ENCODE measurements at places on chromosomes 4 and X.

GRCh38 chr4:183783991-183784553 is 121.0 kb upstream of the STOX2 start:
- H3K4me3 ChIP-seq: no peak overlapping the region
- no peaks in the 10 kb centered on the region for H3K27me3 ChIP-seq
- H3K27ac ChIP-seq: no peak overlapping the region
- H3K4me1 ChIP-seq: no peaks in the 10 kb centered on the region
- DNase-seq: no peak

DNA sequence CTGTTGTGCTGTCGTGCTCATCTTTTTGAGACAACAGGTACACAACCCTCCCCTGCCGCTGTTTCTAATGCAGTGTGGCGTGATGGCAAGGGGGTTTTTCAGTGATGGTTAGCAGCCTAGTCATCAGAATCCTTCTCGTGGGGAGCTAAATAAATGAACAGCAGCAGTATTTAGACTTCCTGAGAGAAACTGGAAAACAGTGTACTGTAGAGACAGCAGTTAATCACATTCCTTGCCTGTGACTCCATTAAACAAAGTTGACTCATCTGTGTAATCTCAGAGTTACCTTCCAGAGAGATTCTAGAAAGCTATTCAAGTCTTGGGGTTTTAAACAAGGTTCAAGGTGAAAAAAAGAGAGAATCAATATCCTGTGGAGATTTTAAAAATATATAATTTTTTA is 1753.2 kb upstream of the PCDH7 start:
- H3K4me1 ChIP-seq: no peaks in the 10 kb centered on the region
- DNase-seq: no peak
- no peaks in the 10 kb centered on the region for H3K27me3 ChIP-seq
- no peak overlapping the region for H3K4me3 ChIP-seq
- no peaks in the 10 kb centered on the region for H3K36me3 ChIP-seq

DNA sequence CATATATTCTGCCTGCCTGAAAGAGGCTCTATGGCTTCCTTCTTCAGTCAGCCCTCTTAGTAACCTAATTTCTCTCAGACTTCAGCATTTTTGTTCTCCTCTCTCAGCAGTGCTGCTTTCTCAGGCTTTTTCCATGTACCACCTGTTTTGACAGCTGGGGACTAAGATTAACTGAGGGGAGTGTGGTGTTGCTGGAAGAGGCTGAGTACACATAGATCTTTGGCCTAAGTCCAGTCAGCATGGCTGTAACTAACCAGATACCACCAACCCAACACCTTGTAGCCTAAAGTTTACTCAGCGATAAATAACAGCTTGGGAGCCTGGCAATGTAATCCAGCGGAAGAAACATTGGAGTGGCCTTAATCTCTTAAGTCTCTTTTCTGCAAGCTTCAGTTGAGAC is 85.5 kb downstream of the RTL3 start:
- no peak overlapping the region for H3K4me3 ChIP-seq
- no peak for DNase-seq
- no peaks in the 10 kb centered on the region for H3K4me1 ChIP-seq
- H3K27me3 ChIP-seq: no peaks in the 10 kb centered on the region
- H3K36me3 ChIP-seq: no peaks in the 10 kb centered on the region

DNA sequence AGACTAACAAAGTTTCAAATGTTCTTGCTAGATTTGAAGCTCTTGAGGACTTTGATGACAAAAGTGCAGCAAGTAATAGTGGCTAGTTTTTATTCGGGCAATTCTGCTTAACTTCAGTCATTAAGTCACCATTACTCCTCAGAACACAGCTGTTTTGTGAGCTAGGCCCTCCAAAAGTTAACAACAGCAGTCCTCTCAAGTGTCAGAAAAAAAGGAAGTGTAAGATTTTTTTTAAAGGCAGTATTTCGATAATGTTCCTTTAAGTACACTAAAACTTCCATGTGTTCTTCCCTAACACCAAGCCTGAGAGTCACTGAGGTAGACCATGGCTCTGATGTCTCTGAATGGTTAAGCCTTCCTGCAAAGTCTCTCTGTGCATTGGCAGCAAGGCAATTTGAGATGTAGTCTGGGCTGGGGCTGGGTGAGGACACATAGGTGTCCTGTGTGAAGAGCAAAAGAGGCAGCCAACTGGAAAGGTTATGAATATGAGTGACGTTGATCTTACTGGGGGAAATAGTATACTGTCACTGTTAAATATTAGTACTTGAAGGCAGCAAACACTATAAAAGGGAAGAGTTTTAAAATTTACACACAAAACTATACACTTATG is 174.0 kb upstream of the MAP3K15 start:
- H3K27ac ChIP-seq: no peak overlapping the region
- H3K36me3 ChIP-seq: no peaks in the 10 kb centered on the region
- H3K4me3 ChIP-seq: no peak overlapping the region
- no peak for DNase-seq

- no peak overlapping the region for H3K27ac ChIP-seq
- H3K36me3 ChIP-seq: no peaks in the 10 kb centered on the region
Observed at GRCh38 chrX:13195340-13195739, 124.5 kb downstream of the ATXN3L start.

GRCh38 chrX:68252664-68253063 is 180.6 kb downstream of the OPHN1 start:
- no peak overlapping the region for H3K4me3 ChIP-seq
- H3K4me1 ChIP-seq: peaks cover 5% of the 10 kb centered on the region
- DNase-seq: no peak
- no peaks in the 10 kb centered on the region for H3K27me3 ChIP-seq
- H3K36me3 ChIP-seq: no peaks in the 10 kb centered on the region

GRCh38 chrX:17549107-17549651 is 174.2 kb downstream of the NHS start:
- DNase-seq: no peak
- H3K27me3 ChIP-seq: no peaks in the 10 kb centered on the region
- no peaks in the 10 kb centered on the region for H3K36me3 ChIP-seq
- no peak overlapping the region for H3K4me3 ChIP-seq

DNA sequence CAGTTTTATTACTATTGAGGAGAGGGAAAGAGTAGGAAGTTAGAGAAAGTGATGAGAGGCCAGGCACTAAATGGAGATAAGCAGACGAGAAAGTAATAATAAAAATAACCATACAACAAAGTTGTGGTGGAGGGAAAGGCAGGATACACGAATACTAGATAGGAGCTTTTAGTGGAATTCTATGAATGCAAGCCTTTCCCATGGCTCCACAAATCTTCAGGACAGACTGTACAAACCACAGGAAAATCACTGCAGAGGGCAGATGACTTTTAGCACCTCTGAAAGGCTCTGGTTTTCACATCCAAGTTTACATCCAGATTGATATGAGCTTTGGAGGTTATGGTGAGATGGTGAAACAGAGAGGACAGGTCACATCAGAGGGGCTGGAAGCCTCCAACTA is 41.5 kb downstream of the TNIP3 start:
- no peak for DNase-seq
- no peaks in the 10 kb centered on the region for H3K27me3 ChIP-seq
- H3K36me3 ChIP-seq: no peaks in the 10 kb centered on the region
- no peak overlapping the region for H3K27ac ChIP-seq
- H3K4me3 ChIP-seq: no peak overlapping the region
- no peaks in the 10 kb centered on the region for H3K4me1 ChIP-seq

DNA sequence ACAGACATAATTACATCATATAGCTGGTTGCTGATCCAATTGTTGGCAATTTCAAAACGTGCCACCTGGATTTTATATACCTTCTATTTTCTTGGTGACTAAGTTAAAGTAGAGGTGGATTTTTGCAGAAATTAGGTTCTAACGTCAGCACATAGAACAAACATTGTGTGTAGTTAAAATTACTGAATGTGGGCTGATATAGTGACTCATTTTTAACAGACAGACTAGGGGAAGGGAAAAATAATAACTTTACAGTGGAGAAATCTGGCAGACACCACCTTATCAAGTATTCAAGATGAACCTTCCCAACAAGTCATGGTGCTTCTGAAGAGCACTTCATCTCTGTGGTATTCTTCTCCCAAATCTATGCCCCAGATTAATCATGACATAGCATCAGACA is 134.5 kb downstream of the UCHL1 start:
- no peaks in the 10 kb centered on the region for H3K27me3 ChIP-seq
- H3K4me1 ChIP-seq: peaks cover 6% of the 10 kb centered on the region
- DNase-seq: no peak
- no peak overlapping the region for H3K27ac ChIP-seq
- no peaks in the 10 kb centered on the region for H3K36me3 ChIP-seq

GRCh38 chrX:8310409-8310808 is 139.3 kb upstream of the VCX2 start:
- H3K36me3 ChIP-seq: no peaks in the 10 kb centered on the region
- no peak overlapping the region for H3K27ac ChIP-seq
- H3K27me3 ChIP-seq: no peaks in the 10 kb centered on the region
- no peak for DNase-seq
- H3K4me1 ChIP-seq: no peaks in the 10 kb centered on the region

- DNase-seq: no peak
- H3K27me3 ChIP-seq: no peaks in the 10 kb centered on the region
- no peak overlapping the region for H3K4me3 ChIP-seq
- H3K4me1 ChIP-seq: peaks cover 4% of the 10 kb centered on the region
Observed at GRCh38 chr4:80006935-80007744, 65.9 kb downstream of the ANTXR2 start.

DNA sequence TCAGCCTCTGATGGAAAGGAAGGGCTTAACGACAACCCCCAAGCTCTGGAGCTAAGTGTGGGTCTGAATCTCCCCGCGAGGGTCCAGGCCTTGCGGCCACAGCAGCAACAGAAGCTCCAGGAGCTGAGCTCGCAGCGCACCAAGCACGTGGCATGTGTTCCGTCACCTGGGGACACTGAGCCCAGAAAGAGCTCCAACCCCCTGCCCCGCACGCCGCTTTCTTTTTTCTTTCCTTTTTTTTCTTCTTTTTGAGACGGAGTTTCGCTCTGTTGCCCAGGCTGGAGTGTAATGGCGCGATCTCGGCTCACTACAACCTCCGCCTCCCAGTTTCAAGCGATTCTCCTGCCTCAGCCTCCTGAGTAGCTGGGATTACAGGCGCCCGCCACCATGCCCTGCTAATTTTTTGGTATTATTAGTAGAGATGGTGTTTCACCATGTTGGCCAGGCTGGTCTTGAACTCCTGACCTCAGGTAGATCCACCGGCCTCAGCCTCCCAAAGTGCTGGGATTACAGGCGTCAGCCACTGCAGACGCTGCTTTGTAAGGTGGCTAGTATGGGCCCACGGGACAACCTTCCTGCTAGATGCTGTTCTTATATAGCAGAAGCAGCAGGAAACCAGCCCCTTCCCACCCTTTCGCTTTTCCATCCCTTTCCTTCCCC is 685 bp upstream of the TNIP2 start:
- peaks cover 20% of the 10 kb centered on the region for H3K4me1 ChIP-seq
- H3K36me3 ChIP-seq: peaks cover 13% of the 10 kb centered on the region
- H3K27ac ChIP-seq: peak overlapping the region; percentile 95
- no peak for DNase-seq

GRCh38 chr4:76539979-76540378 is 105.0 kb downstream of the SHROOM3 start:
- no peak overlapping the region for H3K27ac ChIP-seq
- H3K4me1 ChIP-seq: no peaks in the 10 kb centered on the region
- DNase-seq: no peak
- no peak overlapping the region for H3K4me3 ChIP-seq

GRCh38 chr4:169902658-169903345 is 123.4 kb downstream of the MFAP3L start:
- no peaks in the 10 kb centered on the region for H3K36me3 ChIP-seq
- no peak overlapping the region for H3K4me3 ChIP-seq
- no peak overlapping the region for H3K27ac ChIP-seq
- DNase-seq: no peak
- no peaks in the 10 kb centered on the region for H3K4me1 ChIP-seq

DNA sequence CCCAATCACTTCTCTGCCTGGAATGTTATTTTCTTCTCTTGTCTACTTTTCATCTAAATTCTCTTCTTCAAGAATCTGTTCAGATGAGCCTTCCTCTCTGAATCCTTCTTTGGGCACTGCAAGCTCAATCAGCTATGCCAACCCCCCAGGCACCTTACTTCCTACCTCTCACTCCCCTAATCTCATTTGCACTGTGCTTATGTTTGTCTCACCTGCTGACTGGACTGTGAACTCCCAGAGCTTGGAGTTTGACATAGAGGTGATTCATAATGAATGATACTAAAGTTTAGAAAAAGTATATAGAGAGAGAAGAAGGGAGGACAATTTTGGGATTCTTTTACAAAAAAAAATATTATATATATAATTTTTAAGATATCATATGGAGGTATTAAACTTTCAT is 36.3 kb downstream of the ANXA10 start:
- no peak overlapping the region for H3K4me3 ChIP-seq
- H3K27me3 ChIP-seq: no peaks in the 10 kb centered on the region
- no peaks in the 10 kb centered on the region for H3K36me3 ChIP-seq

DNA sequence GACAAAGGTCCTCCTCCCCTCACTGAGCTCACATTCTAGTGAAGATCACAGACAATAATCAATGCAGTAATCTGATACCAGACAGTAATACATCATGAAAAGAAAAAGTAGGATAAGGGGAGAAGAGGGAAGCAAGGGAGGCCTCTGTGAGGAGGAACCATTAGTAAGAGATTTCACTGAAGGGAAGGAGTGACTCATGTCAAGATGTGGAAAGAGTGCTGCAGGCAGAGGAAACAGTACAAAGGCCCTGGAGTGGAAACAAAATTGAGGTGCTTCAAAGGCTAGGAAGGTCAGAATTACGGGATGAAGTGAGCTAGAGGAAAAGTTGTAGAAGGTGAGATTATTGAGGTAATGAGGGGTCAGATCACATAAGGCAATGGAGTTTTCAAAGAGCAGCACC is 38.1 kb downstream of the LAMTOR3 start:
- peak overlapping the region; percentile 36 for H3K27ac ChIP-seq
- no peak for DNase-seq
- H3K4me3 ChIP-seq: no peak overlapping the region

DNA sequence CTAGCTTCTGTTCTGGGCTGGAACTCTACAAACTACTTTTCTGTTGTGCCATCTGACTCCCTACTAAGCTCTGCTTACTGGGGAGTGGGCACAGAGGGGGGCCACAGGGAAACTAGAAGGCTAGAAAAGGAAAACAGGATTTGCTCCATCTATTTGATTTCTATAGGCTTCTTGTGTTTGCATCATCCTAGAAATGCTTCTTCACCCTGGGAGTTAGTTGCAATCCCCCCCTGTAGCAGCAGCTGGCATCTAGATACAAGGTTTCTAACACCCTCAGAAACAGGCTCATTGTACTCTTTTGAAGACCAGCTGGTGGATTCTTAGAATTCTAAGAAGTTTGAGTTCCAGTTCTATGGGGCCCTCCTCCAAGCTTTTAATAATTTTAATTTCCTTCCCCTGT is 213.4 kb downstream of the TMA16 start:
- no peaks in the 10 kb centered on the region for H3K36me3 ChIP-seq
- no peak overlapping the region for H3K4me3 ChIP-seq
- H3K27ac ChIP-seq: no peak overlapping the region

DNA sequence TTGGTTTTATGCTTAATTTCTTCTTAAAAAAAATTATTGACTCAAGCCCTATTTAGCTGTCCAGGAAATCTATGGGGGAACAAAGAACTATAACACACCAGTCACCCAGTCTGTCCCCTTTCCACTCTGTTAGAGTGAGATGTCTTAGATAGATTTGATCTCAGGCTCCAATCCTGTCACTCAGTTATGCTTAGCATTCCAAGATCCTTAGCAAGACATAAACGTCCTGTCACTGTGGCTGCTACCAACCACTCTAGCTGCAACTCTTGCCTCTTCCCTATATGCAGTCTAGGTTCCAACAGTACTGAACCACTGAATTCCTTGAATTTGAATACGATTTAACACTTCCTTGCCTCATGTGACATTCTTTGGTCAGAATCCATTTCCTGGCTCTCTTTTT is 241.9 kb upstream of the NWD2 start:
- no peaks in the 10 kb centered on the region for H3K27me3 ChIP-seq
- H3K36me3 ChIP-seq: no peaks in the 10 kb centered on the region
- H3K4me3 ChIP-seq: no peak overlapping the region
- H3K4me1 ChIP-seq: no peaks in the 10 kb centered on the region

All from esophagus squamous epithelium (tissue), 5 donors.